ENCODE measurements at places on chromosomes 13 and 19. TPM values are rescaled to one million over a fixed set of nuclear protein-coding genes. Genes with fewer than 3 reads are reported as not detected.

The CALR gene
- total RNA-seq: 522 TPM

The FUT1 gene
- total RNA-seq: 0.22 TPM

The NEK5 gene
- not detected for total RNA-seq

The NALCN gene
- not detected for total RNA-seq

The SBSN gene
- total RNA-seq: not detected

The CKM gene
- not detected for total RNA-seq

The TRPC4 gene
- total RNA-seq: not detected

The NANOS2 gene
- not detected for total RNA-seq

The MAU2 gene
- total RNA-seq: 105 TPM

The SHISA7 gene
- total RNA-seq: not detected

The FFAR2 gene
- not detected for total RNA-seq

The LMTK3 gene
- 12.8 TPM for total RNA-seq

The FXYD1 gene
- total RNA-seq: not detected

The ZNF491 gene
- 3.1 TPM for total RNA-seq

The TFPT gene
- 43.3 TPM for total RNA-seq

The C1QTNF9 gene
- not detected for total RNA-seq

The PTPRH gene
- not detected for total RNA-seq

The MAP4K1 gene
- total RNA-seq: 313 TPM

The RXFP2 gene
- total RNA-seq: not detected

The SHC2 gene
- total RNA-seq: 0.40 TPM

The SYCN gene
- total RNA-seq: not detected

The ZNF112 gene
- total RNA-seq: 0.28 TPM

The ZNF433 gene
- 1.5 TPM for total RNA-seq

The ZNF540 gene
- total RNA-seq: 8.2 TPM

The KIRREL2 gene
- total RNA-seq: 2.9 TPM

The ZNF541 gene
- total RNA-seq: 0.30 TPM

The KLK4 gene
- total RNA-seq: not detected

The TEX26 gene
- total RNA-seq: not detected

The PLK5 gene
- total RNA-seq: not detected

The CGB5 gene
- not detected for total RNA-seq

The TMEM86B gene
- total RNA-seq: 18.8 TPM

The SYNGR4 gene
- 0.30 TPM for total RNA-seq

The DHDH gene
- 1.7 TPM for total RNA-seq

The FGF14 gene
- not detected for total RNA-seq

The ZNF69 gene
- total RNA-seq: 5.8 TPM

The WDR87 gene
- total RNA-seq: not detected

The VMAC gene
- 17.5 TPM for total RNA-seq

The APC2 gene
- total RNA-seq: 0.06 TPM

The OR4F17 gene
- total RNA-seq: not detected

The KLC3 gene
- not detected for total RNA-seq

The CACNA1A gene
- total RNA-seq: 0.94 TPM

The SLC17A7 gene
- total RNA-seq: 0.25 TPM

The ZNF30 gene
- total RNA-seq: 5.9 TPM

The UHRF1 gene
- total RNA-seq: 103 TPM

The SIN3B gene
- total RNA-seq: 49.3 TPM

The LILRB1 gene
- 2.3 TPM for total RNA-seq

The PROZ gene
- not detected for total RNA-seq

The RGL3 gene
- total RNA-seq: not detected

The IGSF23 gene
- not detected for total RNA-seq

The ZNF577 gene
- total RNA-seq: 13.6 TPM

The SLC1A6 gene
- total RNA-seq: not detected

The C19orf38 gene
- 1.9 TPM for total RNA-seq

The ZNF284 gene
- total RNA-seq: 4.1 TPM

The ZNF57 gene
- total RNA-seq: 5.7 TPM

The LILRB5 gene
- 0.28 TPM for total RNA-seq

The SOX1 gene
- not detected for total RNA-seq

The ZNF135 gene
- total RNA-seq: 3.8 TPM

The CLEC4G gene
- not detected for total RNA-seq
